Activated CD4-positive, CD25-positive, alpha-beta regulatory T cell (primary cell): ENCODE measurements at places on chromosomes 6 and 20.

- DNase-seq, result no peak
Measured at GRCh38 chr20:3109350-3110302, 25.1 kb upstream of the AVP start.

GRCh38 chr20:17530716-17531664 is at the start of gene BFSP1:
BFSP1 (minus strand) TSS chr20:17531379; CDS start chr20:17531329, 50 bp downstream.
- DNase-seq, result no peak

- no peak for DNase-seq
Measured at GRCh38 chr20:41393705-41394066, 27.1 kb upstream of the EMILIN3 start.

- DNase-seq, result no peak
Measured at GRCh38 chr6:2753110-2753489, 2.4 kb upstream of the MYLK4 start.

GRCh38 chr6:111403388-111403787 is 79.6 kb downstream of the REV3L start:
- no peak for DNase-seq

DNA sequence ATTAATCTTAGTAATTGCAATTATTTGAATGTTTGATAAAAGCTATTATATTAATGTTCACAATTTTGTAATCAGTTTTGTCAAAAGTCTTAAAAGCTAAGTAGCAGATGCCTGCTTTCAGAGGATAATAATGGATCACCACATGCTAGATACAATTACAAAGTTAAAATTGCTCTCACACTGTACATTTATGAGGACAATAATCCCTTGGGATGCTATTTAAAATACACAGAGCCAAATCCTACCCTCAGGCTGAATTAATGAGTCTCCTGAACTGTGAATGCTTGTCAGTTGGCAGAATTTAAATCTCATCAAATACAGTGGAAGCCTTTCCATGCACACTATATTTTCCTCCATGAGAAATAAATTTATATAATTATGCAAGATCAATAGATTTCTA is 153.3 kb upstream of the SYNCRIP start:
- DNase-seq, result no peak

GRCh38 chr20:6006603-6006949 is 47.3 kb downstream of the LRRN4 start:
- no peak for DNase-seq

GRCh38 chr6:89111933-89112332 is 5.9 kb downstream of the SRSF12 start:
- no peak for DNase-seq

GRCh38 chr6:121951918-121952379 is 447.5 kb upstream of the HSF2 start:
- no peak for DNase-seq

DNA sequence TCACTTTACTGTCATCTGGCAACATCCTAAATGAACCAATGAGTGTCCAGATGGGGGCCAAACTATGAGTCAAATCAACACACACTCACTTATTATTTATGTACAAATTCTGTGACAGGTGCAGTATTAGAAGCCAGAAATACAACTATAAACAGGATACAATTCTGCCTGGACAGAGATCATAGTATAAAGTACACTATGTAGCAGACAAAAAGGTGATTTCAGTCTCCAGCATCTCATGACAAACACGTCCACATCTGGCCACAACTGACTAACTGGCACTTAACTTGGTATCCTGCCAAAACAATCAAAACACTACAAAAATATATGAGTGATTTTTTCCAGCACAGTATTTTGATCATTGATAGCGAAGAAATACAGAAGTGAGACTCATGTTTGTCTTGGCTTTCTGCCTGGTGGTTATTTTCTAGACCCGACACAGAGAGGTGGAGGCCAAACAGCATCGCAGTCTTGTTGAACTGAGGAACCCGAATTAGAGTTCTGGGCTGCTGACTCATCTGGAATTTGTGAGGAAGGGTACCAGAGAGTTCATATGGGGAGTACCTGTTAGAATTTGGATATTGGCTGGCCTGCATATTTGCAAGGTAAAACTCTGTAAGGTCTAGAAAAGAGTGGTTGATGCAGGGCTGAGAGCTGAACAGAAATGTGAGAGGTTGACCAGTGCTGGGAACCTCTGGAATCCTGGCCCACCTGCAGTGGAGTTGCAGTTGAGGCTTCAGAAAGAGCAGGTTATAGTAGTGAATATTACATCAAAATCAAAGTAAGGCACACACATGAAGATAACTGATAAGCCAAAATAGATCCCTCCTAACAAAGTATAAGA is 475.2 kb downstream of the PTPRT start:
- DNase-seq, result no peak

- DNase-seq, result no peak
Measured at GRCh38 chr6:31836047-31836473, 8.5 kb downstream of the HSPA1B start.

- no peak for DNase-seq
Measured at GRCh38 chr6:11853678-11854407, 75.2 kb upstream of the ADTRP start.

DNA sequence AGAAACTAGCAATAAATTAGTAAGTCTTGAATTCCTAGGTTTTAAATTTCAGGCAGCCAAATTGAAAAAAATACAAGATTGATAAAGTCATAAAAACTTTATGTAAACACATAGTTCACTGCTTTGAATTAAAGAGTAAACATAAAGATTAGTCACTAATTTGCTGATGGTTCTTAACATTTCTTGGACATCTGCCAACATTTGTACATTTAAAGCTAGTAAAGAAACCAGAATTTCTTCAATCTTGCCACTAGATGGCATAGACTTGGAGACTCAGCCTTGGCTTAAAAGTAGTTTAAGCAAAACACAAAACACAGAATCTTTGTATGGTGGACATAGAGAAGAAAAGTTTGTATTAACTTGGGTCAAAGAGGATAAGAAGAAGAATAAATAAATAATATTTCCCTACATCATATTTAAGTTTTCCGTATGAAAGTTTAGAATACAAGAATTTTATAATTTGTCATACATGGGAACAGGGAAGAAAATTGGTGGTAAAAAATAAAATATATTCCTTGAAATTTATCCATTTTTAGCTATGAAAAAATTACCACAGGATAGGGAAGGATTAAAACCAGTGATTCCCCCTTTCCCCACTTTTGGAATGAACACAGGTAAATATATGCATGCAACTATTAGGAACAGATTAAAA is 41.7 kb upstream of the FAM135A start:
- DNase-seq, result no peak

- no peak for DNase-seq
Measured at GRCh38 chr6:134230087-134230700, 87.7 kb downstream of the SGK1 start.

DNA sequence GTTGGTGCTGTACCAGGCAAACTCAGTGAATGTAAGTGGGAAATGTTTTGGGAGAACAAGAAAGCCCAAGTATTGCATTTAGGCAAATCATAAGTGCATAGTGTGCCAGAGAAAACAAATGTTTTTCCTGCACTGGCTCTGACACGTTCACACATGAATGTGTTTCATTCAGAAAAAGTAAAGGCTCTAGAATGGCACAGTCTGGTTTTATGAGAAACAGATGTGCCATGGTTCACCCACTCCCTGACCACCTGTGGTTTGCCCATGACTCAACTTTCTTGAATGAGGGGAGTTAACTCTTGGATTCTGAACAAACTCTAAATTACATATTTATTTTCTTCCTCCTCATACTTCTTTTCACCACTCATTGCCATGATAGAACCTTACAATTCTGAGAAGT is 126.9 kb downstream of the KCNQ5 start:
- DNase-seq, result no peak

GRCh38 chr20:57392512-57393271 is 1.5 kb downstream of the RBM38 start:
- DNase-seq, result peak; percentile 39

DNA sequence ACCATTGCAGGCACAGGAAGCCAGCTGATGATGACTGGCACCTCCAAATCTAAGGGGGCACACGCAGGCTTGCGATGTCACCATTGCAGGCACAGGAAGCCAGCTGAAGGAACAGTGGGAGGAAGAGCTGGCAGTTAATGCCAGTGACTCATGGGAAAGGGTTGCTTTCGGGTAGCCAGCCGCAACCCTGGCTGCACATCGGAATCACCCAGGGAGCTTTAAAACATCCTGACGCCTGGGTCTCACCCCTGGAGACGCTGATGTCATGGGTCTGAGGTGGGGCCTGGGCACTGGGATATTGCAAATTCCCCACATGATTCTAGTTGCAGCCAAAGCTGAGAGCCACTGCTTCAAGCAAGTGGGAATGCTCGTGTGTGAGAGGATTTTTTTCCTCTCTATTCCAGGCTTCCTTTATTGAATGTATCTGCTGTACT is 16.1 kb upstream of the CCN6 start:
- DNase-seq, result no peak

DNA sequence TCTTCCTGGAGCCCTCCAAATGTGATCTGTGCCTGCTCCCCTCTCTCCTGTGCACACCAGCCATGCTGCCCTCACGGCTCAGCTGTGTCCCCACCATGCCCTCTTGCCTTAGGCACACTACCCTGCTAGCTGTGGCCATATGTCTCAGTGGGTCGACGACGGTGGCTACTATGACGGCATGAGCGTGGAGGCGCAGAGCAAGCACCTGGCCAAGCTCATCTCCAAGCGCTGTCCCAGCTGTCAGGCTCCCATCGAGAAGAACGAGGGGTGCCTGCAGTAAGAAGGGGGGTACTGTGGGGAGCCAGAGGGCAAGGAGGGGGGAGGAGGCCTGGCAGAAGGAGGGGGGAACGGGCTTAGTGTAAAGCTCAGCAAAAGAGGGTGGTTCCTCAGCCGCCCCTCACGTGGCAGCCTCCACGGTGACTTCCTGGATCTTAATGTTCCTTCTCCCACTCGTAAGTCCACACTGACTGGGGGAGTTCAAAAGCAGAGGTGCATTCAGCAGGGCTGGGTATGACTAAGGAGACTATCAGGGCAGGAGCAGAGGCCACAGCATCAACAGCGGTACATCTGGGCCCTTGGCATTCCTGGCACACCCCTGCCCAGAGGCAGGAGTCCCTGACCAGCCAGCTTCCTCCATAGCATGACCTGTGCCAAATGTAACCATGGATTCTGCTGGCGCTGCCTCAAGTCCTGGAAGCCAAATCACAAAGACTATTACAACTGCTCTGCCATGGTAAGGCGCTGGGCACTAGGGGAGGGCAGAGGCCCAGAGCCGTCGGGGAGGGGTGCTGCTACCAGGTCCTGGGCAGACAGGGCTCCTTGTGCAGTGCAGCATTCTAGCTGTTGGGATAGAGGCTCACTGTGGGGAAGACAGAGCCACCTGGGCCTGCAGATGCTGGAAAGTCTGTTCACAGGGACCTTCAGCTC is 8.0 kb downstream of the DNPH1 start:
- no peak for DNase-seq

DNA sequence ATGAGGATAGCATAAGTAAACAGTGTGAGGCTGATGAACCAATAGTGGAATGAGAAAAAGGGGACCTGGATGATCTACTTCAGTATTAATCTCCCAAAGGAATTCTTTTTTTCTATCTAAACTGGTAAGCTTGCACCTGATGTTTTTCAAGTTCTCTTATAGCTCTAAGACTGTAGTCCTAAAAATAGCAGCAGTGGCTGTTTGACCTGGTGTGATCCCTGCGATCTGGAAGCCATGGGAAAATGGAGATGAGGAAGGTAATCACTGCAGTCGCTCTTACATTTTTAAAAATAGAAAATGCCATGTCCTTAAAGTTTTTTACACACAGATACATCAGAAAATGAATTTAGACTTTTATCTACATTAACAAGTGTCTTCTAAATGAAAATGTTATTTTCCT is 926.4 kb upstream of the SLC35B3 start:
- DNase-seq, result no peak

GRCh38 chr6:142325111-142325510 is 23.3 kb downstream of the ADGRG6 start:
- no peak for DNase-seq

DNA sequence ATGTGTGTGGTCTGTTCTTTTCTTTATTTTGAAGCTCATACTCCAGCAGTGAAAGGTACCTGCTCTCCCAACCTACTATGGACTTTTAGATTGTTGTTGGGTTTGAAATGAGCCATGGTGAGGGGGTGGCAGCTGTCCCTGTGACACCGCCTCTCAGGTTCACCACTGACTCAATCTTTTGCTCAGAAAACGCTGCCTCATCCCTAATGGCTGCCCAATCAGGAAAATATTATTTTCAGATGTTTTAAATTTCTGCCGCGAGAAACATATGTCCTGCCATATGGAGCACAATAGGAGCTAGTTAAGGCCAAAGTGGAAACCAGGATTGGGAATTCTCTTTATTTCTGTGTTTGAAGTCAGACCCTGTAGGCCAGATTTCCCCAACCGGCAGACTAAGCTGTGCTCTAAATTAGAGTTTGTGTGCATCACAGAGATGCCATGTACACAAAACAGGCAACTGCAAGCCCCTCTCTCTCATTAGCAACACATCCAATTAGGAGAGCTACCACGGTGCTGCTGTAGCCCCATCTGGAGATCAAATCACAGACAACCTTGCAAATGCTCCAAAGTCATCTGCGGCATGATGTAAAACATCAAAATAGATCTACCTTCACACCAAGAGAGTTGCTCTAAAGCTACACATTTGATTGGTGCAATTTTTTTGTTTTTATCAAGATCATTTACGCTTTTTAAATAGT is 144.1 kb upstream of the BACH2 start:
- DNase-seq, result no peak

- no peak for DNase-seq
Measured at GRCh38 chr6:118784641-118785164, 109.2 kb upstream of the ASF1A start.

- no peak for DNase-seq
Measured at GRCh38 chr20:57922706-57923105, 212.9 kb upstream of the PMEPA1 start.

GRCh38 chr20:1764136-1765033 is 106.8 kb upstream of the SIRPG start:
- DNase-seq, result peak; percentile 6

DNA sequence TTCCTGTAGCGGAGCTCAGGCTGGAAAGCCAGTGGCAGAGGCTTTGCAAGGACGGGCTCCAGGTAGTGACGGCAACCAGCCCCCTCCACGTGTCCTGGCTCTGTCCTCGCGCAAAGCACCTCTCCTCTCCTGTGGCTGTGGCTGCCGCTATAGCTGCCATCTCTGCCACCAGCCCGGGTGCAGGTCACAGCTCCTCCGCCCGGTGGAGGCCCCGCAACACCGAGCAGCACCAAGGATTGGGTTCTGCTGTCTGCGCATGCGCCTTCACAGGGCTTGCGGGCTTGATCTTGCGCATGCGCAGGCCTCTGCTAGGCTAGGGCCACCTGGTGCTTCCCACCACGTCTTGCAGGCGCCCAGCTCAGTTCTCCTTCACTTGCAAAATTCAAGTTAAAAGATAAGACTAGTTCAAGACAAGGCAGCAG is 625.4 kb downstream of the QKI start:
- no peak for DNase-seq

GRCh38 chr6:15474196-15474595 is 188.6 kb downstream of the DTNBP1 start:
- no peak for DNase-seq
